CD4-positive, CD25-positive, alpha-beta regulatory T cell (primary cell): ENCODE measurements at places on chromosomes 16 and 17. TPM values are rescaled to one million over a fixed set of nuclear protein-coding genes. Genes with fewer than 3 reads are reported as not detected.
A peak's percentile ranks its signal among the peaks of the same experiment; 100 is the strongest.

SPATA22 gene
- not detected for polyA plus RNA-seq

- no peak overlapping the region for H3K27ac ChIP-seq
- H3K36me3 ChIP-seq: no peaks in the 10 kb centered on the region
- no peaks in the 10 kb centered on the region for H3K27me3 ChIP-seq
- peak; percentile 55 for DNase-seq
- no peak overlapping the region for H3K4me3 ChIP-seq
Observed at GRCh38 chr16:17345043-17345442, 125.7 kb downstream of the XYLT1 start.

- H3K27ac ChIP-seq: no peak overlapping the region
- no peak overlapping the region for H3K4me3 ChIP-seq
- no peaks in the 10 kb centered on the region for H3K27me3 ChIP-seq
- H3K36me3 ChIP-seq: no peaks in the 10 kb centered on the region
- peaks cover 33% of the 10 kb centered on the region for H3K4me1 ChIP-seq
Observed at GRCh38 chr16:2025251-2025650, 1.5 kb upstream of the NHERF2 start.

DNA sequence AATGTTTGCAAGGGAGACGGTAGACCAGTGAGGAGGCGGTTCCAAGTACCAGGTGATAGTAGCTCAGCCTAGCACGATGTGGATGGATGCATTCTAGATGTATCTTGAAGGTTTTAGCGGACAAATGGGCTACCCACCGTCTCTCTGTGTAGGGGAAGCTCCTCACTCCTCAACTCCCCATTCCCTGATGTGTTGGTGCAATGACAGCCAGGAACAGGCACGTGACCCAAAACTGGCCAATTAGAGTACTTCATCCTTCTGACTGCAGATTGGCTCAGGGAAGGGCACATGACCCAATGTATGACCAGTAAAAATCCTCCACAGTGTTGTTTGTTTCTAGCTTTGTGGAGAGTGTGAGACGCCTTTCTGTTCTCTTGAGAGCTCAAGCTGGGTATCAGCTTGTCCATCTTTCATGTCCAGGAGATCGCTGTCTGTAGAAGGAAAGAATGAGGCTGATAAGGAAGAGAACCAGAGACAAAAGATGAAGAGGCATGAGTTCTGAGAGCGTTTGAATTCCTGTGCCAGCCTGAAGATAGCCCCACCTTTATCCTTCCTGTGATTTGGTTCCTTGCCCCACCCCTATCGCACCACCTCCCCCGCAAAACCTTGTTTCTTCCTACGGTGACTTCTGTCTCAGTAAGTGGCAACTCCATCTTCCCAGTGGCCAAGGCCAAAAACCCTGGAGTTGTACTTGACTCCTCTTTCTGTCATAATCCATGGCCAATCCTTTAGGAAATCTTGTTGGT is 2.3 kb upstream of the BORCS6 start:
- H3K4me1 ChIP-seq: peaks cover 46% of the 10 kb centered on the region
- peak; percentile 67 for DNase-seq
- H3K4me3 ChIP-seq: peak overlapping the region; percentile 83
- H3K27ac ChIP-seq: peak overlapping the region; percentile 60

DNA sequence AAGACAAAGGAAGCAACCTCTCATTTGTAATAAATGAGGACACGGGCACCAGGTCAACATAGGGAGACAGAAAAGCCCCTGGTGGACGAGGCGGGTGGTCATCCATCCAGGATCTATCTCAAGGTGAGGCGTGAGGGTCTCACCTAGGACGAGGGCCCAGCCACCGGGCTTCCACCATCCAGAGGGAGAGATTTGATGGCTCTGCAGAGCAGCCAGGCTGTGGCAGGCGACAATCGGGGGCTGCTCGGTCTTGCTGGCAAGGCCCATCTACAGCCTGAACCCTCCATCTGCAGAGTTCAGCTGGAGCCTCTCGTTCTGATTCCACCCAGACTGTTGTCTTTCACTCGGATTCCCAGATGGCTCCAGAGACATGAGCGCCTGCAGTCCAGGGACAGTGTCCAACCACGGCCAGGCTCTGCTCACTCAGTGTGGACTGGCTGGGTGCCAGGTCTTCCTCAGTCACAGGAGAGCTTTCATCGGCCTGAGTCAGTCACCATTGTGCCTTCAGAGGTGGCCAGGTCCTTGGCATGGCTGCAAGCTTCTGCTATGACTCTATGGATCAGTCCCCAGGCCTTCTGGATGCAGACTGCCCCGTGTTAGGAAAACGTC is 5.9 kb downstream of the LITAFD start:
- no peaks in the 10 kb centered on the region for H3K4me1 ChIP-seq
- no peaks in the 10 kb centered on the region for H3K27me3 ChIP-seq
- no peak overlapping the region for H3K4me3 ChIP-seq
- DNase-seq: no peak

DNA sequence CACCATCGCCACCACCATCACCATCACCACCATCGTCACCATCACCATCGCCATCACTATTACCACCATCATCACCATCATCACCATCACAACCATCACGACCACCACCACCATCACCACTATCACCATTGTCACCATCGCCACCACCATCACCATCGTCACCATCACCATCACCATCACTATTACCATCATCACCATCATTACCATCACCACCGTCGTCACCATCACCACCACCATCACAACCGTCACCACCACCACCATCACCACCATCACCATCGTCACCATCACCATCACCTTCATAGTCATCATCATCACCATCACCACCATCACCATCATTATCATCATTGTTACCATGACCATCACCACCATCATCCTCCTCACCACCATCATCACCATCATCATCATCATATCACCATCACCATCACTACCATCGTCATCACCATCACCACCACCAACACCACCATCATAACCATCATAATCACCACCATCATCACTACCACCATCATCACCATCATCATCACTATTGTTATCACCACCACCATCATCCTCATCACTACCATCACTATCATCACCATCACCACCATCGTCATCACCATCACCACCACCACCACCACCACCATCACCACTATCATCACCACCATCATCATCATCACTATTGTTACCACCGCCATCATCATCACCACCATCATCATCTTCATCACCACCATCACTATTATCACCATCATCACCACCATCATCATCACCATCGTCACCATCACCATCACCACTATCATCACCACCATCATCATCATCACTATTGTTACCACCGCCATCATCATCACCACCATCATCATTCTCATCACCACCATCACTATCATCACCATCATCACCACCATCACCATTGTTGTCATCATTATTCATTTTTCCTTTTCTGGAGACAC is 51.5 kb upstream of the ZNF469 start:
- H3K4me3 ChIP-seq: no peak overlapping the region
- no peak overlapping the region for H3K27ac ChIP-seq
- DNase-seq: no peak
- H3K4me1 ChIP-seq: no peaks in the 10 kb centered on the region
- H3K36me3 ChIP-seq: no peaks in the 10 kb centered on the region

DNA sequence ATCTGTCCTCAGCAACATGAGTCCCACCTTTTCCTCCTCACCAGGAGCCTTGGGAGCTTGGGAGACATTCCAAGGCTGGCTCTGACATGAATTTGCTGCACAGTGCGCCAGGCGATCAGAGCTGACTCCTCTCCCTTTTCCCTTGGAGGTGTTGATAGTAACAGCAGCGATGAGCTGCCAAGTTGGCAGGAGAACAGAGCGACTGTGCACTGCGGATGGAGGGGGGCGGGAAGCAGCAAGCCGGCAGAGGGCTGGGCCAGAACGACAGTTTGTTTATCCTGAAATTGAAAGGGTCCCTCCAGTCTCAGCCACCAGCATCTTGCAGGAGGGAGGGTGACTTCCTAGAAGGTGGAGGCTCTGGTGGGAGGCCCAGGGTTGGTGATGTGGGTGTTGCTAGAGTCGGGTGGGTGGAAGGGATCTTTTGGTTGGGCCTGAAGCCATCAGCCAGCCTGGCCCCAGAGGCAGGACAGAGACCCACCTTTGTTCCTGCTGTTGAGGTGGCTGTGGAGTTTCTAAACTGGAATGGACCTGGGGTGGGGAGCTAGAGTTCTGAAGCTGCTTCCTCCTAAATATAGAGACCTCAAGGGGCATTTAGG is 22.5 kb upstream of the DYNLL2 start:
- no peak overlapping the region for H3K27ac ChIP-seq
- H3K36me3 ChIP-seq: no peaks in the 10 kb centered on the region
- H3K27me3 ChIP-seq: peaks cover 2% of the 10 kb centered on the region
- H3K4me1 ChIP-seq: no peaks in the 10 kb centered on the region
- no peak overlapping the region for H3K4me3 ChIP-seq
- DNase-seq: no peak

GRCh38 chr17:9456330-9456729 is 119.3 kb downstream of the STX8 start:
- no peaks in the 10 kb centered on the region for H3K36me3 ChIP-seq
- no peaks in the 10 kb centered on the region for H3K27me3 ChIP-seq
- no peak for DNase-seq
- H3K4me1 ChIP-seq: no peaks in the 10 kb centered on the region
- H3K27ac ChIP-seq: no peak overlapping the region
- no peak overlapping the region for H3K4me3 ChIP-seq

DNA sequence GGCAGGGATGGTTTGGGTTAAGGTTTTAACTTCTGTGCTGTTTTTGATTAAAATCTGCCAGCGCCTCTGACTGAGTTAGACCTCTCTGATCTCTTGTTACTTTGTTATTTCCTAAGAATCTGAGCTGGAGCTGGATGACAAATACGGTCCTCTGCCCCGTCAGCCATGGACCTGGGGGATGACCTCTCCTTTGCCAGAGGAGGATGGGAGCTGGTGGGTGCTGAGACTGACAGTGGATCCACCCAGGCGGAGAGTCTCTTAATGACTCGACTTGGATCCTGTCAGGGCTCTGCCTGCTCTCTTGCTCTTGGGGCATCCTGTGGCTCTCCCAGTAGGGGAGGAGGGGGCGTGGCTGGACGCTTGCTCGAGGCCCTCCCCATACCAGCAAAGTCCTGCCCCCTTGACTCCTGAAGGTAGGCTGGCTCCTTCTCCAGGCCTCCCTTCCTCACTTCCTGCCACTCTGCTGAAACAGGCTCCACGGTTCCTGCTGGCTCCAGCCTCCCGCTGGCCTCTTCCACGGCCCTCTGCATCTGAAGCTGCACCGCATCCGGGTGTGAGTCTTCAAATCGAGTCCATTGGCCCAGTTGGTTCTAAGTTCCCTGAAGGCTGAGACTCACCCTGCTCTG is 24.8 kb upstream of the MAP3K14 start:
- H3K36me3 ChIP-seq: no peaks in the 10 kb centered on the region
- no peaks in the 10 kb centered on the region for H3K27me3 ChIP-seq
- DNase-seq: no peak

GRCh38 chr16:4597174-4597573 is 17.5 kb downstream of the UBALD1 start:
- H3K4me1 ChIP-seq: no peaks in the 10 kb centered on the region
- H3K27me3 ChIP-seq: no peaks in the 10 kb centered on the region
- H3K4me3 ChIP-seq: no peak overlapping the region
- DNase-seq: no peak
- H3K36me3 ChIP-seq: no peaks in the 10 kb centered on the region

DNA sequence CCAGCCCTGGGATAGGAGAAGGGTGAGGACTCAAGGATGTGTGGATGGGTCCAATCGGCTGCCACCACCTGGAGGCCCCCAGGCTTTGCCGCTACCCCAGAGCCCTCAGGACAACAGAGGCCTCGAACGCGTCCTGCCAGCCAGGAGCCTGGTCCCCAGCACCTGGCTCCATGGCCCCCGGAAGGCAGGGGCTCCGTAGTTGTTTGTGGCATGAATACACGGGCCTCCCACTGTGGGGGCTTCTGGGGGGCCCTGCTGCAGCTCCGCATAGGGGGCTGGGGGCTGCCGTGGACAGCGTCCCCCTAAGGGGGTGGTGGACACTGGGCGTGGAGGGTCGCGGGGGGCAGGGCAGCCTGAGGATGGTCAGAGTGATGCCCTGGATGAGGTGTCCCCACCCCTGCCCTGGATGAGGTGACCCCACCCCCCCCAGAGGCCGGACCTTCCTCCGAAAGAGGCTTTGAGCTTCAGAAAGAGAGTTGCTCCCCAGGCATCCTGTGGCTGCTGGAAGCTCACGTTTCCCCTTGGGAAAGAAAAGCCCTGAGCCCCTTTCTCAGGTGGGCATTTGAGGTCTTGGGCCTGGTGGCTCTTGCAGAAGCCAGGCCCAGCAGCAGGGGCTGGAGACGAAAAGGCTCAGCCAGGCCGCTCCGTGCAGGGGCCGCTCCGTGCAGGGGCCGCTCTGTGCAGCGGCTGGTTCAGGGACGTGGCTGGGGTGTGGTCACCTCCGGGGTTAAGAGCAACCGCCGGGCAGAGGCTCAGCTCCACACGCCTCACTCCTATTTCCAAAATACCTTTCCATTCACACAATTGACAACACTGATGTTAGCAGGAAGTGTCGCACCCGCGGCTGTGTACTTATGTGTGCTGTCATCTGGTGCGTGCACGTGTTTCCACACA is 40.3 kb upstream of the GNG13 start:
- DNase-seq: no peak
- H3K27me3 ChIP-seq: no peaks in the 10 kb centered on the region
- no peak overlapping the region for H3K4me3 ChIP-seq
- H3K36me3 ChIP-seq: no peaks in the 10 kb centered on the region

DNA sequence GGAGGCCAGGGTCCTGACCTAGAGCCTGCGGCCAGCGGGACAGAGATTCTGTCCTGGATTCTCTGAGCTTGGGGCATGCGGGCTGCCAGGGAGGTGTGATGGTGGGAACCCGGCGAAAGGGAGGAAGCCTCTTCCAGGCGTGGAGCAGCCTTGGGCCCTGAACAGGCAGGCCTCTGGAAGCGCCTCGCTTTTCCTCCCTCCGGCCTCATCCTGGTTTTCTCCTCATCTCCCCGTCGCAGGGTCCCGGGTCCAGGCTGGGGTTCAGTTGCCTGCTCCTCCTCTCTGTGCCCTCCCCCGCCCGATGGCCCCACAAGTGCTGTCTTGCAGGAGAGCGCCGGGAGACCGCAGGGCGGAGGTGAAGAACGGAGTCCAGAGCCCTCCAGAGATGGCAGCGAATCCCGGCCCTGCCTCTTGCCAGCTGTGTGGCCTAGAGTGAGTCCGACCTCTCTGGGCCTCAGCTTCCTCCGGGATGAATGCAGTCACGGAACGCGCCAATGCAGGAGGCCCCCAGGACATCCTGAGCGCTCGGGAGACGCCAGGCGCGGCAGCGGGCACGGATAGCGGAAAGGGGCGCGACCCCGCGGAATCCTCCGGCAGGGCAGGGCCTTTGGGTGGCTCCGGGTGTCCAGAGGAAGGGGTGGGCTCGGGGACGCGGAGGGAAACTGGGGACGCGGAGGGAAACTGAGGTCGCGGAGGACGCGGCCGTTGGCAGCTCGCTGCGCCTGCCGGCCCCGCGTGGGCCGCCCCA is 553 bp upstream of the RAB11FIP4 start:
- DNase-seq: no peak
- peaks cover 8% of the 10 kb centered on the region for H3K4me1 ChIP-seq
- H3K27ac ChIP-seq: no peak overlapping the region

- H3K27me3 ChIP-seq: no peaks in the 10 kb centered on the region
- no peak for DNase-seq
- peak overlapping the region; percentile 28 for H3K27ac ChIP-seq
- peak overlapping the region; percentile 65 for H3K4me3 ChIP-seq
- H3K4me1 ChIP-seq: peaks cover 25% of the 10 kb centered on the region
Observed at GRCh38 chr16:11354733-11355574, 9.7 kb downstream of the RMI2 start.

GRCh38 chr17:21250854-21251253 is 2.4 kb downstream of the NATD1 start:
- peaks cover 35% of the 10 kb centered on the region for H3K4me1 ChIP-seq
- no peak overlapping the region for H3K4me3 ChIP-seq
- no peaks in the 10 kb centered on the region for H3K36me3 ChIP-seq
- H3K27ac ChIP-seq: no peak overlapping the region
